ENCODE measurements at places on chromosomes 5 and 9.

DNA sequence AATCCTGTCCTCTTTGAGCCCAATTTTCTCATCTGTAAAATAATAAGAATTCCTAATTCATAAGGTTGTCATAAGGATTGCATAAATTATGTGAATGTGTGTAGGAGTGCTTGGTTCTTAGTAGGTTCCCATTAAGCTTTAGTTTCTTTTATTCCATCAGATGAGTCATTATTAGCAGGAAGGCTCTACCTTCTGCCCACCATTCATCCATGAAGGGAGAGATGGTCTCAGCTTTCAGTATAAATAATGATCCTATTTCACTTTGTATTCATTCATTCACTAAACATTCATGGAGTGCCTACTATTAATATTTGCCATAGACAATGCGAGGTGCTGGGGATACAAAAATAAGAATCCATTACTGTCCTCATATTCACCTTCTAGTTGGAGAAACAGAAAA lies 3.0 kb downstream of the CMYA5 start:
- H3K36me3 ChIP-seq, result no peaks in the 10 kb centered on the region
- no peaks in the 10 kb centered on the region for H3K4me1 ChIP-seq
- no peak overlapping the region for H3K27ac ChIP-seq
- no peak for DNase-seq
- H3K4me3 ChIP-seq, result no peak overlapping the region

- H3K27me3 ChIP-seq, result peaks cover 14% of the 10 kb centered on the region
- no peaks in the 10 kb centered on the region for H3K4me1 ChIP-seq
- no peak for DNase-seq
- no peak overlapping the region for H3K27ac ChIP-seq
- H3K36me3 ChIP-seq, result no peaks in the 10 kb centered on the region
These were observed 6.6 kb downstream of the TMEM171 start for GRCh38 chr5:73126957-73127356.

- H3K27ac ChIP-seq, result peak overlapping the region; percentile 88
- no peaks in the 10 kb centered on the region for H3K27me3 ChIP-seq
- H3K4me1 ChIP-seq, result no peaks in the 10 kb centered on the region
- no peak overlapping the region for H3K4me3 ChIP-seq
- no peaks in the 10 kb centered on the region for H3K36me3 ChIP-seq
These were observed 281.5 kb downstream of the EFNA5 start for GRCh38 chr5:107389130-107389774.

DNA sequence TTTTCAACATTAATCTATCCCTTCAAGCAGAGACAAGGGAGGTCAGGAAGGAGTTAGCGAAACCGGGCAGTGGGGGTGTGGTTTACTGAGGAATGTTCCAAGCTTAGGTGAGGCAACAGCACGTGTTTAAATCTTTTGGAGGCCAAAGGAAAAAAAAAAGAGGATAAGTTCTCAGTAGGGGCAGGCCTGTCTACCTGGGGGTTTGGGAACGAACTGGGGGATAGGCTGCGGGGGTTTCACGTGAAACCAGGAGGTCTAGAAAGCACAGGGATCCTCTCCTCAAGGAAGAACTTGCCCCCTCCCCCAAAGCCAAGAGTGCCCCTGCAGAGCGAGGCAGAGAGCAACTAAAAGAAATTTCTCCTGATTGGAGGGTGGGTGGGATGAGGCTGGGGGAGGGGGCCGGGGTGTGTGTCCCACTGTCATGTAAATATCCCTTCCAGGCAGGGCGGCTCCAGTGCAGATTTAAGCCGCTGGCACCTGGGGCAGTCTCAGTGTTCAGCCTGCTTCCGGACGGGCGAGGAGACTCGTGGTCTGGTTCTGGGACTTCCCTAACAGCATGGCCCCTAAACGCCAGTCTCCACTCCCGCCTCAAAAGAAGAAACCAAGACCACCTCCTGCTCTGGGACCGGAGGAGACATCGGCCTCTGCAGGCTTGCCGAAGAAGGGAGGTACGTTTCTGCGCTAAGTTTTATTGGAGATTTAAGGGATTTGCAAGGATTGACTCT lies 5.5 kb upstream of the SET start:
- no peaks in the 10 kb centered on the region for H3K27me3 ChIP-seq
- peak overlapping the region; percentile 62 for H3K27ac ChIP-seq
- no peaks in the 10 kb centered on the region for H3K36me3 ChIP-seq
- peak; percentile 56 for DNase-seq

DNA sequence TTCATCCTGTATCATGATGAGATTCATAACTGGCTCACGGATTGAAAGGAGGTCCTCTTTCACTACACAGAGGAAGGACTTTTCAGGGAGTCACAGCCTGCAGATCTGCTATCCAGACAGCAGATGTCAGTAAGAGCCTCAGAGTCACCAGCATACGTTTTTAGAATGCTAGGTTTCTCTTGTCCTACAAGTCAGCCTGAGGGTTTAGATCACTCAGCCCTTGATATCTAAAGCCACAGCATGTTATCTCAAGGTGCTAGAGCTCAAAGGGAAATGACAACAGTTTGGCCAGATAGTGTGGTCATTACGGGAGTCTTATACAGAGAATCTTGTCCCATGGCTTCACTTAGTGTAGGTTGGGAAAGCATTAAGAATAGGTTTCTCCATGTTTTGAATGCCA lies 30.9 kb upstream of the SLC46A2 start:
- no peaks in the 10 kb centered on the region for H3K36me3 ChIP-seq
- peaks cover 9% of the 10 kb centered on the region for H3K27me3 ChIP-seq
- H3K27ac ChIP-seq, result no peak overlapping the region
- H3K4me1 ChIP-seq, result no peaks in the 10 kb centered on the region
- DNase-seq, result no peak
- no peak overlapping the region for H3K4me3 ChIP-seq

- DNase-seq, result no peak
- no peak overlapping the region for H3K4me3 ChIP-seq
- peaks cover 46% of the 10 kb centered on the region for H3K4me1 ChIP-seq
- H3K27ac ChIP-seq, result peak overlapping the region; percentile 77
- no peaks in the 10 kb centered on the region for H3K36me3 ChIP-seq
- no peaks in the 10 kb centered on the region for H3K27me3 ChIP-seq
These were observed 79.2 kb downstream of the C9orf152 start for GRCh38 chr9:110128664-110129329.

DNA sequence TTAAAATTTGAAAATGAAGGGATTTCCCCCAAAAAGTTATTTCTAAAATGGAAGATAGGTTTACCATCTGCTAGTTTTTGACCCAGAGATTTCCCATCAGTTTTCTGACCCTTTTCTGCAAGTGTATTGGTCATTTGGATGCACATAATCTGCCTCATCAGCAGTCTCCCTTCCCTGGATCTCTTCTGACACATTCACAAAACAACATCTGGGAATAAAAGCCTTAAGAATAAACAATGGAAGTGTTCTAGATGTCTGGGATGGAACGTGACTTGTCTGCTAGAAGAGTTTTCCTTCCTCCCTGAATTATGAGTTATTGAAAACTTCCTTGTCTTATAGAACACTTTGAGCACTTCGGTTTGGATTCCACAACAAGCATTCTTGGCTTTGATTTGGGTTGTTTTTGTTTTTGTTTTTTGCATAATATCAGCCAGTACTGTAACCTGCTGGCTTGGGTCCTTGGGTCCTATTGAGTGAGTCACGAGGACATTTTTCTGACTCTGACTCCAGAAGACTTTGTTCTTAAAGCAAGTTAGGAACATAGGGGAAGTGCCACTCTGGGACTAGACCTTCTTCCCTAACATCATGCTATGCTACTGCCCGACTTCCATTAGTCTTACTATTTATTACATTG lies 18.2 kb upstream of the ESM1 start:
- no peak overlapping the region for H3K27ac ChIP-seq
- no peak for DNase-seq
- H3K27me3 ChIP-seq, result peaks cover 2% of the 10 kb centered on the region
- H3K4me3 ChIP-seq, result no peak overlapping the region

DNA sequence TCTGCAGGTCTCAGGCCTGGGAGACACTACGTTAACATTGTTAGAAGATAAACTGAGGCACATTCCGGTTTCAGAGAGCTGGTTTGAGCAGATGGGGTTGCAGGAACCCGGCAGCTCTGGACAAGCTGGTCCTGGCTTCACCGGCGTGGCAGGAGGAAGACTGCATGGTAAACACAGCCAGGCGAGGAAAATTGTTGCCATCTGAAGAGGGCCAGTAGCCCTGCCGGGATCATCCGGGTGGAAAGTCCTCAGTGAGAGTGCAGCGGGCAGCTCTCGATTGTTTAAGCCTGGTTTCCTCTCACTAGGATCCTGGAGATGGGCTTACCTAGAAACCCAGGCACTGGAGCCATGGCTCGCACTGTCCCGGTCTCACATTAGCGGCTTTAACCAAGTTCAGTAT lies 226.9 kb downstream of the IRX2 start:
- no peaks in the 10 kb centered on the region for H3K4me1 ChIP-seq
- no peaks in the 10 kb centered on the region for H3K36me3 ChIP-seq
- no peak overlapping the region for H3K27ac ChIP-seq
- H3K4me3 ChIP-seq, result no peak overlapping the region
- DNase-seq, result no peak

DNA sequence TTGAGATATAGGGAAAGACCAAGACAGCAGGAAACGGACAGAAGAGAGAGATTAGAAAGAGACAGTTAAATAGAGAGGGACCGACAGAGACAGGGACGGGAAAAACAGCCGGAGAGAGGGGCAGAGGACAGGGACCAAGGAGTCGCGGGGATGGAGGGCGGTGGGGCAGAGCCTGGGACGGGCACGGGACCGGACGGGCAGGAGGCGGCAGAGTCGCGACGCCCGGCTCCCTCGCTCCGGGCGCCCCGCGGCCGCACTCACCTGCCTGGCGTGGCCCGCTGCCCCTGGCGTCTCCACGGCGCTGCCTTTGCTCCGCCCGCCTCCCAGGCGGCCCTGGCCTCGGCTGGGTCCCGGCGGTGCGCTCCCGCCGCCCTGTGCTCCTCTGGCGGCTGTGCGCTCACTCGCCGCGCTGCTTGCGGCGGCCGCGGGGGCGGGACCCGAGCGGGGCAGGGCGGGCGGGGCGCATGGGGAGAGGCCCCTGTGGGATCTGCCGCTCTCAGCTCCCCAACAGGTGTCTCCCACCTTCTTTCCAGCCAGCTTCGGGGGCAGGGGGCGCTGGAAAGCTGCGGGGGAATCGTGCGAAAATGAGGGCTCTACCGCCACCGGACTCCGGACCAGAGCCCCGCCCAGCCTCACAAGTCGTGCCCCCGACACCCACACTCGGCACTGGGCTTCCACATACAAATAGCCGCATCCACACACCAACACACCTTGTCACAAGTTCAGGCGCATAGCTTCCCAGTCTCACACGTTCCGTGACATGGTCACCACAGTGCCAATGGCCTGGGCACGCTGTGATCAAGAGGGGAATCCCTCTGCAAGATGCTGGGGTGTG lies at the start of gene ARID3C:
TSS of gene ARID3C (minus strand) at position 411 of the 835 bp plus-strand sequence. CDS start 1,052 bp downstream, outside the sequence.
- H3K27me3 ChIP-seq, result peaks cover 78% of the 10 kb centered on the region
- no peak within 1 kb of the TSS for H3K27ac ChIP-seq
- H3K4me1 ChIP-seq, result no peaks in the 10 kb centered on the region
- no peak within 1 kb of the TSS for H3K4me3 ChIP-seq
- no peaks in the 10 kb centered on the region for H3K36me3 ChIP-seq
- DNase-seq, result peak; percentile 23

GRCh38 chr5:143955141-143955540 lies 143.2 kb downstream of the HMHB1 start:
- no peaks in the 10 kb centered on the region for H3K27me3 ChIP-seq
- DNase-seq, result peak; percentile 12
- H3K27ac ChIP-seq, result no peak overlapping the region
- no peaks in the 10 kb centered on the region for H3K36me3 ChIP-seq

DNA sequence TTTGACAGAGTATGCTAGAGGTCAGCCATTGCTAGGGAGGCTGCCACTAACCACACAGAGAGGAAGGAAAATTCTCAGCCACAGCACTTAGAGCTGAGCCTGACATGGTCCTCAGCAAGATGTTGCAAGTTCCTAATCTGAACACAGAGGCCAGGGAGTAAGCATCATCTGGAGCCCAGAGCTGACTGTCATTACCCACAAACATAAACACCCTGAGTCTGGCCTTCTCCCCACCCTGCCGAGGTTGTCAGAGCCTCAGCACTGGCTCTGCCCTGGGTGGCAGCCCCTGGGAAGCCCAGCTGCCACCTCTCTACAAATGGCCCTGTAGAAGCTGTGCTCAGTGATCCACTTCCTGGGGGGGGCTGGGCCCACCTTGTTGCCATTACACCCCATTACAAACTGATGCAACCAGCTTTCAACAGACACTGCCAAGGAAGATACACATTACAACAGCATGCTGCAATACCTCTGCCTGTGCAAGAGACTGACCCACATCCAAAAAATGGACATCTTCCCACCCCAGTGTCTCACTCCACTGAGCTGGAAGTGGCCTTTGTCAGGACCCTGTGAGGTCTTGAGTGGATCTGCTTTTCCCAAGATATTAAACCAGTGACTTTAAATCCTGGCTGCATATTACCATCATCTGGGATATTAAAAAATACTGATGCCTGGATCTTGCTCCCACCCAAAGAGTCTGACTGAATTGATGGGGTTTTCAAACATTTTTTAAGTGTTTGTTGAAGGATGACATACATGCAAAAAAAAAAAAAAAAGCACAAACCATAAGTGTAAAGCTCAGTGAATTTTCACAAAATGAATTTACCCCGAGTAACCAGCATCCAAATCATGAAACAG lies 33.0 kb downstream of the IRF1 start:
- no peak overlapping the region for H3K4me3 ChIP-seq
- DNase-seq, result no peak
- peaks cover 4% of the 10 kb centered on the region for H3K36me3 ChIP-seq
- no peak overlapping the region for H3K27ac ChIP-seq
- H3K4me1 ChIP-seq, result peaks cover 4% of the 10 kb centered on the region
- H3K27me3 ChIP-seq, result no peaks in the 10 kb centered on the region

DNA sequence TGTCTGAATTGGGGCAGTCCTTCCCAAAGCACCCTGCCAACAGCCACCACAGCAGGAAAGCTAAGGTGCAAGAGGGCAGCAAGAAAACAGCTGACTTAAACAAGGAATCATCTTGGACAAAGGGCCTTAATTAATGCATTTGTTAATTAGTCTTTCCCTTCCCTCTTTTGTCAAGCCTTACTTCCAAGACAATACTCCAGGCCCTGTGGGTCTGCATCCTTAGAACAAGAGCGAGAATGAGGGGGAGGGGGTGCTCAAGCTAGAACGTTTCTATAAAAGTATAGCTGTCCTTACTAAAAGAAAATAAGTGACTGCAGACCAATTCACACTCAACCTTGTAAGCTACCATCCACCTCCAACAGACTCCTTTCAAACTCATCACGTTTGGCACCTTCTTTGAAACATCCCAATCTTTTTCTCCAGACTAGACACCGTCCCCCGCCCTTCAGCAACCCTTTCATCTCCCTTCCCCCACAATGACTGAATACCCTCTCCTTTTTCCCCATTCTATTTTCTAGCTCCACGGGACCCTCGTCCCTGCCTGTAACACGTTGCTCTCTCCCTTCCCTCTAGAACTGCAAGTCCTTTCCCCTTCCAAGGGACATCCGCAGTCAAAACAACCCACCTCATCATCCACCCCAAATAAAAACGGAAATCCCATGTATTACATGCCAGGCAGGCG lies 85.7 kb upstream of the RNF38 start:
- no peaks in the 10 kb centered on the region for H3K27me3 ChIP-seq
- no peak for DNase-seq

Measured in lung (tissue), 17 donors.